NCI-H2107 (cell line): ENCODE measurements at places on chromosomes 11 and 22.

DNA sequence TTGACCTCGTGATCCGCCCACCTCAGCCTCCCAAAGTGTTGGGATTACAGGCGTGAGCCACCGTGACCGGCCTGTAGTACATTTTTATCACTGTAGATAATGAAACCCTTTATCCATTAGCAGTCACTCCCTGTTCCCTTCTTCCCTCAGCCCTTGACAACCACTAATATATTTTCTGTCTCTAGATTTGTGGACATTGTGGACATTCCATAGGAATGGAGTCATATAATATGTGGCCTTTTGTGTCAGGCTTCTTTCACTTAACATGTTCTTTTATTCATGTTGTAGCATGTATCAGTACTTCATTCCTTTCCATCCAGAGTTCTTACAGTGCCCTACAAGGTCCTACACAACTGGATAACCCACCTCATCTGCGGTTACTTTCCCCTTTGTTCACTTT is 30.5 kb downstream of the RRM1 start:
- DNase-seq, result no peak

GRCh38 chr11:83088965-83089364 is 17.3 kb upstream of the RAB30 start:
- no peak for DNase-seq

DNA sequence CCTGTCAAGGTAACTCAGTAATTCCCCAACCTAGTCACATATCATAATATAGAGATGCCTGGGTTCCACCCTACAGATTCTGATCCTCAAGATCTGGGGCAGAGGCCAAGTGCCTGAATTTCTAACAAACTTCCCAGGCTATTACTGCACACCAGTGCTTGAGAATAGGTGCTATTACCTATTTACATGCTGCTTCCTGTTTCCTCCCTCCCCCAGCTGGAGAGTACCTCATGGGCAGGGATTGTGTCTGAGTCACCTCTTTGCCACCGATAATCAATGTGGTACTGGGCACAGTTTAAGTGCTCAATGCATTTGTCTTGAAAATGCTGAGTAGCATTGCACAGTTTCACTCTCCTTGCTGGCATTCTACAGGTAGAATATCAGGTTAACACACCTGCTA is 582.2 kb upstream of the CADM1 start:
- DNase-seq, result no peak

GRCh38 chr22:37300551-37301017 is 18.3 kb downstream of the CYTH4 start:
- no peak for DNase-seq

- no peak for DNase-seq
Measured at GRCh38 chr11:47983464-47984397, 3.4 kb downstream of the PTPRJ start.

- DNase-seq, result no peak
Measured at GRCh38 chr11:33375236-33375635, 118.1 kb downstream of the HIPK3 start.

- no peak for DNase-seq
Measured at GRCh38 chr11:15690320-15690719, 575.6 kb downstream of the INSC start.
